NCI-H187 treated with DMSO at 0.1 percent for 48 hours (cell line): ENCODE measurements at places on chromosomes 2 and 18.

- DNase-seq = no peak
Measured at GRCh38 chr2:8598295-8599165, 83.3 kb upstream of the ID2 start.

- DNase-seq = no peak
Measured at GRCh38 chr2:171147081-171147480, 13.6 kb downstream of the TLK1 start.

DNA sequence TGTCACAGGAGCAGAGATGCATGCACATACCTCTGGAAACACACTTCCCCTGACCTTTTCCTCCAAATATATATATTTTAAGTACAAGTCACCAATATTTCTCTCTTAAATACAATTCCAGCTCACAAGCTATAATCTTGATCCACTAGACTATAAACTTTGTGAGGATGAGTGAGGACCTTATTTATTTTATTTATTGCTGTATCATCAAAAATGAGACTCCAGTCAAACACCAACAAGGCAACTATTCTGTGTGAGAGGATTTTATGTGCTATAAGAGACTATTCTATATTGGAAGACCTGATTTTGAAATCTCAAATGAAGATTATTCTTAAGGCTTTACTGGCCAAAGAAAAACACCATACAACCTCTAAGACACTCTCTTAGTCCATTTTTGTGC, 1352.2 kb downstream of the SUCLG1 start:
- no peak for DNase-seq

DNA sequence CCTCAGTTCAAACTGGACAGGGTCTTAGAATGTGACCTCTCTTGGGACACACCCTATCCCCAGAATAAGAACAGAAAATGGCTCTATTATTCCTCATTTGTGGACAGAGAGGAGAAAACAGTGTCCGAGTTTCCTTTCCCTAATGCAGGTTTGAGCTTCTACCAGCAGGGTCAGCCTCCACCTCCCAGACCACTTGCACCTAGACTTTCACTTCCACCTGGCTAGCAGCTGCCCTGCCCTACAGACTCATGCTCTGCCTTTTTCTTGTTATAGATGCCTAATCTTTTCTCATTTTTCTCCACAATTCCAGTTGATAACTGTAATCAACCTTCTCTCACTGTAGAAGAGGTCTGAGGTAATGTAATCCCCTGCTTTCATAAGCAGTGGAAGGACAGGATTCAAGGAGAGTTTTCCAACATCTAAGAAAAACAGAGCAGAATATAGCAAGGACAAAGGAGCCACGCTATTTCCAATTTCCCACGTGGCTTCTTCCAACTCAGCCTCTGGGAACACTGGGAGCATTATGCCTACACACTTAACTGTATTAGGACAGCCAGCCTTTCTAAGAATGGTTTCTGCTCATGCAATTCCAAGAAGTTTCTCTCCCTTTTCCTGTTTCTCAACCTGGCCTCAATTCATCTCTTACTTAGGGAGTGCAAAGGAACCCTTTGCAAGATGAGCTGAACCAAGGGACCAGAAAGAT, 239.8 kb downstream of the BCL11A start:
- no peak for DNase-seq

DNA sequence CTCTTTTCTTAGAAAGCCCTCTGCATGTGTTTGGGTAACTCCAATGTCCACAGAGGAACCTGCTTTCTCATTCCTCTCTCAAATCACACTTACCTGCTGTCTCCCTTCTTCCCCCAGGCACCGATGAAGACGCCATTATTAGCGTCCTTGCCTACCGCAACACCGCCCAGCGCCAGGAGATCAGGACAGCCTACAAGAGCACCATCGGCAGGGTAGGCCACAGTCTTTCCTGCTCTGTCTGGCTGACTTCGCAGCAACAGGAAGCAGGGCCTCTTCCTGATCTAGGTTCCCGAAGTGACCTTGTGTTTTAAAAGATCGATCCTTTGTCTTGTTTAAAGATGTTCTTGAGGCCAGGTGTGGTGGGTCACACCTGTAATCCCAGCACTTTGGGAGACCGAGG, 25.0 kb upstream of the GMCL1 start:
- DNase-seq = no peak

DNA sequence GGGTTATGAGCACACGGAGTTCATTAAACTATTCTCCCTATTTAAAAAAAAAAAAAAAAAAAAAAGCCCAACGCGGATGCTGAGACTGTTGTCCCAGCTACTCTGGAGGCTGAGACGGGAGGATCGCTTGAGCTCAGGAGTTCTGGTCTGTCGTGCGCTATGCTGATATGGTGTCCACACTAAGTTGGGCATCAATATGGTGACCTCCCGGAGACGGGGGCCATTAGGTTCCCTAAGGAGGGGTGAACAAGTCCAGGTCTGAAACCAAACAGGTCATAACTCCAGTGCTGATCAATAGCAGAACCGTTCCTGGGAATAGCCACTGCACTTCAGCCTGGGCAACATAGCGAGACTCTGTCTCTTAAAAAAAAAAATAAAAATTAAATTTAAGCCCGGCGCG, 12.9 kb upstream of the ANKRD53 start:
- DNase-seq = no peak

DNA sequence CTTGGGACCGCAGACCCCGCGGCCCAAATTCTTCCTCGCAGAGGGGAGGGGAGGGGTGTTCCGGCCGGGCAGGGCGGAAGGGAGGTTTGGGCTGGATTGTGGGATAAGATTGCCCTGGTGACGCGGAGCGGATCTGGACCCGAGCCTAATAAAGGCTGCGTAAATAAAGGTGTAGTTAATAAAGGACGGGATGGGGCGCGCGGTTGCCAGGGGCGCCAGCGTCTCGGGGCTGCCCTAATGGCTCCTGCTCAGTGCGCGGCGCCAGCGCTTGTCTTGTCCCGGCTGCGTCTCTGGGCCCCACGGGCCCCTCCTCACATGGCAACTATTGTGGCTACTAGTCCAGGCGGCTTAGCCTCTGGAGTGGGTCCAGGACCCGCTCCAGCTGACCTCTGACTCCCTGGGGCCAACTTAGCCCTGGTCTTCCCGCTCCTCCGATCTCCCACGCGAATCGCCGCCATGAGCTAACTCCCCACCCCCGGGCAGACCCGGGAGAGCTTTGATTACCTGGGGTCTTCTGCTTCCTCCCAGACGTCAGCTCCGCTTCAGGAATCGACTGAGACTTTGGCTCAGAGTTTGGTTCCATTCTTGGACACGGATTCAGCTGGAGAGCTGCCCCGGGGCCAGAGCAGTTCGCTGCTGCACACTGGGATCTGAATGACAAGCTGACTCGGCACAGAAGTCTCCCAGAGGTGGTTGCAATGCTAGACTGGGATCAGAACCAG, 36.5 kb downstream of the SLC25A52 start:
- no peak for DNase-seq

DNA sequence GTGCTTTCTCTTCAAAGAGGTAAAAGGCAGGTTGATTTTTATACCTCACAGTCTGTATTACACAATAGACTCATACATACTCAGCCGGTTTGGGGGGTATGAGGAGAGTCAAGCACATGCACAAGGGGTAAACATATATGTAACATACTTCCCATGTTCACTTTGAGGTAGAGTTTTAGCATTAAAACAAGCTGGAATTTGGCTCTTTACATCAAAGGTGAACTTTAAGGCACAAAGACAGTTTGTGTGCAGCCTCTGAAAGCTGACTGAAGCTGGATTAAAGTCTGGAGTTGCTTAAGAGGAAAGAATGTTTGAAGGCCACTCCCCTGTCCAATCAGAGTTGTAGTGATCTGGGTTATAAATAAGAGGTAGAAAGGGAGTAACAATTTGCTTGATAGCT, 282.0 kb downstream of the DPP10 start:
- DNase-seq = no peak
